ENCODE measurements at places on chromosomes 1 and 21.

GRCh38 chr1:46302641-46303037 is 777 bp downstream of the LRRC41 start:
- no peak for DNase-seq

GRCh38 chr21:32423320-32424190 is 11.0 kb downstream of the EVA1C start:
- DNase-seq, result no peak

DNA sequence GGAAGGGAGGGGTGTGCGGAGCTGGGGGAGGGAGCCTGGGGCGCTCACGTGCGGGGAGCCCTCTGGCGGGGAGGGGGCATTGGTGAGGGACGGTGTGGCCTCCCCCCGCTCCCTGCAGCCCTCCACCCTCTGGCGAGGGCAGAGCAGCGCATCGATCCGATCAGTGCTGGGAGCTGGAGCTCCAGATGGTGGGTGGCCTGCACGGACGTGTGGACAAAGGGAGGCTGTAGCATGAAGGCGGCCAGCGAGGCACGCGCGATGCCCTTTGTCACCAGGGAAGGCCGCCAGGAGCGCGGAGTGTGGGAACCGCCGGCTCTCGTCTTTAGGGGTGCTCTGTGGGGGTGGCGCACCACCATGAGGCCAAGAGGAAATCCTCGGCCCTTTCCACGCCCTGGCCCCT is 5.4 kb upstream of the HES5 start:
- DNase-seq, result no peak

DNA sequence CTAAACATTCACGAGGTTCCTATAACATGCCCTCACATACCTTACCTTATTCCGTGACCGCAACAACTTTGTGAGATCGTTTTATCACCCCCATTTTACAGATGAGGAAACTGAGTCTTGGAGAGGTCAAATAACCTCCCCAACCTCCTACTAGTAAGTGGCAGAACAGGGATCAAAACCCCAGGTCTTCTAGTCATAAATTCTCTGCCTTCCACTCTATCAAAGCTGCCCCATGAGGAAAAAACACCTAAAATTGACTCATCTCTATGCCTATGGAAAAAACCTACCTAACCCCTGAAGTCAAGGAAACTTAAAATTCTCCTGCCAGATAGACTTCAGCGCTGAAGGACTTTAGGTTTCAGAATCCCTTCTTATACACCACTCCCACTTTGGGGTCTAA is 69.5 kb upstream of the ERRFI1 start:
- no peak for DNase-seq

- DNase-seq, result no peak
Observed at GRCh38 chr1:229093238-229093540, 177.7 kb upstream of the RAB4A start.

DNA sequence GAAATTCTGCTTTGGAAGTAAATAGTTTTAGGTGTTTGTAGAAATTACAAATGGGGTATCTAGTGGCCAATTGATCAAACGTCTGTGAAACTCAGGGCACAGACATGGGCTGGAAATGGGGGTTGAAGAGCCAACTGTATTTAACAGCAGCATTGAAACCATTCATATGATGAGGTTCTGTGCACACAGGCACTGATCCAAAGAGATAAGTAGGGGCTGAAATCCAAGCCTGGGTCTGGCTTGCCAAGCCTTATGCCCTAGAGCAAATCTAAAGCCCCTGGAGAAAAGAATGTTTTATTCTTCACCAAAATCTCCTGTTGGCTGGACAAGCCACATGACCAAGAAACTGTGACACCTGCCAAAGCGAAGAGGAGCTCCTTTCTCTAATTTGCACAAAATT is 67.6 kb upstream of the ST6GALNAC5 start:
- no peak for DNase-seq

GRCh38 chr1:102891868-102892625 is 216.3 kb downstream of the COL11A1 start:
- DNase-seq, result peak; percentile 13

DNA sequence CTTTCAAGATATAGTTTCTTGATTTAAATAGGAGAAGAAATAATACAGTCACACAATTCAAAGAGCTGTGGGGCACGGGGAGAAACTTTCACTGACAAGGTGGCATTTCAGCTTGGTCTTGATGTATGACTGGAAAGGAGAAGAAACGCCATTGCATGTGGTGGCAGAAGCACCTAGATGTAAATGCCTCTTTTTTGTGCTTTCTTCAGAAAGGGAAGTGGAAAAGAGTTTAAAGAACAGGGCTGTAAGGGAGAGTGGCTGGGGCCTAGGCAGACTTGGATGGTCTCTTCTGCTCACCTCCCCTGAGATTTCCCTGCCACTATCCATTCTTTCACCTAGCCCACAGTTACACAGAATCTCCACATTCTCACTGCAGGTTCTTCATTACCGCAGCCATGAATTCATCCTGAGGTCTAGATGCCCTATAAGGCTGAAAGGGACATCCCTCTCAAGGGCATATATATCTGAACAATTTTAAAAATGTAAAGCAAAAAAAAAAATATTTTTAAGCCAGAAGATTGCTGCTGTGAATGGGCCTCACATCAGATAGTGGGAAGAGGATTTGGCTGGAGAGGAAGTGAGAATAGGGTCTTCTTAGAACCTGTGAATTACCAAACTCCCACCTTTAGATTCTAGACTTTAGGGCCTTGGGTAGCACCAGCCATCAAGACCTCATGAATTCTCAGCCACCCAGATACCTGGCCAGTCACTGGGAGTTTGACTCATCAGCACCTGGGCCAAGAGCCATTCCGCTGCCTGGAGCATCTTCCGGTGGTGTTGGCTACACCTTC is 23.4 kb downstream of the CACNA1E start:
- DNase-seq, result no peak

DNA sequence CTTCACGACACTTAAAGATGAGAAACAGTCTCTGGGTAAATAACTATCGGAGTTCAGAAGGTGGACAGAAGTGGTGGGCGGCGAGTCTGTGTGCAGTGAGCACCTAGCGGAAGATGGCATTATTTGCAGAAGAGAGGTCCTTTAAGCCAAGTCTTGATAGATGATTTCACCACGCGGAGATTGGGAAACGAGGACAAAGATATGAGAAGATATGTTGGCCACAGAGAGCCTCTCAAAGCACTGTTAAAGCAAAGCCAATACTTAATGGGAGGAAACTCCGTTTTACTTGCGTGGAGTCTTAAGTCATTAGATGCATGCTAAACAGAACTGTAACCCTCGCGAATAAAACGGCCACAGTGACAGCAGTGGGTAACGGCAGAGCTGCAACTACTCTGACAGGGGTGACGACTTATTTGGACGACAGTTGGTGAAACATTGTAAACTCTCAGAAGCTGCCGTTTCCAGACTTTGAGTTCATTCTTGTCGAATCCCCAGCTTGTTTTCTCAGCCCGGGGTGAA is 577 bp upstream of the CEP350 start:
- DNase-seq, result peak; percentile 47

- no peak for DNase-seq
Observed at GRCh38 chr21:31110430-31110829, 72.2 kb upstream of the KRTAP19-8 start.

GRCh38 chr1:202107801-202108731 is 14.7 kb upstream of the GPR37L1 start:
- no peak for DNase-seq

DNA sequence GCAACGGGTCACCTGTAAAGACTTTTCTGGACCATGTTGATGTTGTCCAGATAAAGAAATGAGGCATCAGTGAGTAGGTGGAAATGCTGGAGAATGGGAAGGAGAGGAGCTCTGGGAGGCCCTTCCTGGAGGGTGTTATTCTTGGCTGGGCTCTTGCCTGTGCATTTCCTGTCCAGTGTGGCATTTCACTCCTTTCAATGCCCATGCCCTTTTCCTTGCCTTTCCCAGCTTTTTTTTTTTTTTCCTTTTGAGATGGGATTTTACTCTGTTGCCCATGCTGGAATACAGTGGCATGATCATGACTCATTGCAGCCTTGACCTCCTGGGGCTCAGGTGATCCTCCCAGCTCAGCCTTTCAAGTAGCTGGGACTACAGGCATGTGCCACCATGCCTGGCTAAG is 11.8 kb downstream of the NOS1AP start:
- no peak for DNase-seq

DNA sequence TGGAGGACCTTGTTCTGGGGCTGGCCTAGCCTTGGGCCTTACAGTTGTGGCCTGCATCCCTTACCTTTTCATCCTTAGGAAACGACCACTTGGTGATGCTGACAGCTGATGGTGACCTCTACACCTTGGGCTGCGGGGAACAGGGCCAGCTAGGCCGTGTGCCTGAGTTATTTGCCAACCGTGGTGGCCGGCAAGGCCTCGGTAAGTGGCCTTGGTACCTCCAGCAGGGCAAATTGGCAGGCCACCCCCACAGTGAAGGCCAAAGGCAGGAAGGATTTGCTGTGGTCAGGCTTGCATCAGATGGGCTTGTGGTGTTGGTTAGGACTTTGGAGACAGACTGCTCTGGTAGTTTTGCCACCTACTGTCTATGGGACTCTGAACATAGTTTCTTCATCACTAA is 17.7 kb upstream of the TRNAU1AP start:
- DNase-seq, result no peak

DNA sequence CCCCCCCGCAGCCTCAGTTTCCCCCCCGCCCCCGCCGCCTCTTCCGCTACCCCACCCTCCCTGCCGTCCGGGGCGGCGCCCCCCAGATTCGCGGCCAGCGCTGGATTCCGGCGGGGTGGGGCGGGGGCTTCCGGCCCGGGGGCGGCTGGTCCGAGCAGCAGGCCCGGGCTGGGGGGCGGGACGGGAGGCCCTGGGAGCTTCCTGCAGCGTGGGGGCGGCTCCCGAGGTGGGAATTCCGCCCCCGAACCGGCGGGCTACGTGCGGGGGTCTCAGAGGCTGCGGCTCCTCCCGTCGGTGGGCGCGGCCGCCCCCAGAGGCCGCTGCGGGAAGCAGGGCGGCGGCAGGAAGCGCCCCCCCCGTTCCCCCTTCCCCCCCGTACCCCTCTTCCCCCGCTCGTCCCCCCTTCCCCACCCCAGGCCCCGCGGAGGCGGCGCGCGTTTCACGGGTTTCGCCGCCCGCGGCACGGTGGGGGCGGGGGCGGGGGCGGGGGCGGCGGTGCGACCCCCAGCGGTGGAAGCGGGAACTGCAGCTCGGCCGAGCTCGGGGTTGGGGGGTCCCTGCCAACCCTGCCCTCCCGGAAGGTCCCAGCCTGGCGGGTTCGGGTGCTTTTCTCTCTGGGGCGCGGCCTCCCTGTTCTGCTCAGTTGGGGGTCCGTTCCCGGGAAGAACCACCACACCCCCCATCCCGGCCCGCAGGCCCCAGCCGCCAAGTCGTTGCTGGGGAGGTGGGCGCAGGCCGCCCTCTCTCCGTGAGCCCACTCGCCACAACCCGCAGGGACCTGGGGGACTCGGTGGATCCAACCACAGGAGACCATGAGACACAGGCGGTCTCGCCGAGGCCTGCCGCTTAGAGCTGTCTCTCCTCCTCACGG is 76.3 kb downstream of the MORN1 start:
- peak; percentile 34 for DNase-seq

DNA sequence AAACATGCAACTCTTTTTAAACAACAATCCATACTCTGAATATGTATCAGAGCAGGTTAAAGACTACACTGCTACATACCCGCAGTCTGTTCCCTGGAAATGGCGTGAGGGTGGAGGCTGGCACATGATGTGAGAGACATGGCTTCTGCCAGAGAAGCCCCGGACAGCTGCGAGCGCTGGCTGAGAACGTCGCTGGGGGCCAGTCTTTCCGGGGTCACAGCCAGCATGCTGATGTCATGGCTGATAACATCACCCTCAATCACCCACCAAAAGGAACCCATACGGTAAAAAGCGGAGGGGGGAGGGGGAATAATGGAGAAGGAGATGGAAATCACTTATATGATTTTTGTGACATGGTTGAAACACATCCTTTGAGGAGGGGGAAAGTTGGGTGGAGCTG is 29.1 kb downstream of the C1orf198 start:
- no peak for DNase-seq

GRCh38 chr1:71390518-71390917 is 309.7 kb upstream of the ZRANB2 start:
- no peak for DNase-seq

- no peak for DNase-seq
Observed at GRCh38 chr1:35901235-35901634, 18.2 kb downstream of the AGO1 start.

DNA sequence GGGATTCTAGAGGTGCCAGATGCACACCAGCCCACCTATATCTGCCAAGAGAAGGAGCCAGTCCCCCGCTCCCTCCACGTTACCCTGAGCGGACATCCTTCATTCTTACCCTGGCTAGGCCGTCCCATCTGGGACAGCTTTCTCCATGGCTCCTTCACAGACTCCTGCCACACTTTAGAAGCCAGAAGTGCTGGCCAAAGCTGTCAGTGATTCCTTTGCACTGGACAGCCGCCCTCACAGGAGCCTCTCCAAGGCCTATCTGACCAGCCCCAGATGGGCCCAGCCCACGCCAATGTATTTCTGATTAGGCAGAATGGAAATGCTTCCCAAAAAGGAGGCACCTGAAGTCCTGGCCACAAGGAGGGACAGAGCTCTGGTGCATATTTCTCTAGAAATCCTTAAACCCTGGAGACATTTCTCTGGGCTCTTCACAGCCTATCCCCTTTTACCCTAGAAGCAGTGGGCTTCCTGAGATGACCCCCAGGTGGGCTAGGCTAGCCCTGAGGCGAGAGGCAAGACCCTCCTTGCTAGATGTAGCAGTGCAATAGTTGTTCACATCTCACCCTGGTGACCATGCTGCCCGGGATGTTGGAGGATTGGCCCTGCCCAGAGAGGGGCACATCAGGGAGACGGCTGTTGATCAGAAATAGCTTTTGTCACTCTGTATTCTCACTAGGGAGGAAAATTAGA is 44.1 kb downstream of the RASSF5 start:
- DNase-seq, result no peak

DNA sequence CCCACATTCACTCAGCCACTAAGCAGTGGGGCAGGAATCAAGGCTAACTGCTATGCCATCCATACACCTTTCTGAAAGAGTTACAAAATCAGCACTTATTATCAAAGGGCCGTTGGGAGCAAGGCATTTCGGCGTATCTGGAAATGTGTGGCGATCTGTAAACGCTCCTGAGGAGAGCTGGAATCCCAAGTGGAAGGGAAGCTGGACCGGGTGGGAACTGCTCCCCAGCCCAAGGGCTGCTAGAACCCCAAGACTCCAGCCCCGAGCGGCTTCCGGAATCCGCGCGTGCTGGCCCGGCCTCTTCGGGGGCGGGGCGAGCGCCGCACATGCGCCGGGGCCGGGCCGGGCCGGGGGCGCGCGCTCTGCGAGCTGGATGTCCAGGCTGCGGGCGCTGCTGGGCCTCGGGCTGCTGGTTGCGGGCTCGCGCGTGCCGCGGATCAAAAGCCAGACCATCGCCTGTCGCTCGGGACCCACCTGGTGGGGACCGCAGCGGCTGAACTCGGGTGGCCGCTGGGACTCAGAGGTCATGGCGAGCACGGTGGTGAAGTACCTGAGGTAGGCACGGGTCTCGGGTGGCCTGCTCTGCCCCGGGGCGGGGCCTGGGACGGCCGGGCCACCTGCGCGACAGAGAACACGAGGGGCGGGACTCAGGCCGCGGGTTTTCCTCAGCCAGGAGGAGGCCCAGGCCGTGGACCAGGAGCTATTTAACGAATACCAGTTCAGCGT is at the start of gene NAXE:
Gene NAXE (plus strand): TSS at position 345 of the 726 bp plus-strand sequence. CDS start 29 bp downstream, at position 374.
- peak; percentile 37 for DNase-seq

GRCh38 chr1:152901631-152902030 is 6.7 kb upstream of the IVL start:
- DNase-seq, result no peak
